Stimulated activated CD8-positive, alpha-beta memory T cell treated with anti-CD3 and anti-CD28 coated beads, Interleukin-7, amount 100 ng/mL, for 1 hour (primary cell): ENCODE measurements at places on chromosomes 3 and 15.

- no peak for DNase-seq
Observed at GRCh38 chr3:71579935-71580406, 3.6 kb downstream of the FOXP1 start.

DNA sequence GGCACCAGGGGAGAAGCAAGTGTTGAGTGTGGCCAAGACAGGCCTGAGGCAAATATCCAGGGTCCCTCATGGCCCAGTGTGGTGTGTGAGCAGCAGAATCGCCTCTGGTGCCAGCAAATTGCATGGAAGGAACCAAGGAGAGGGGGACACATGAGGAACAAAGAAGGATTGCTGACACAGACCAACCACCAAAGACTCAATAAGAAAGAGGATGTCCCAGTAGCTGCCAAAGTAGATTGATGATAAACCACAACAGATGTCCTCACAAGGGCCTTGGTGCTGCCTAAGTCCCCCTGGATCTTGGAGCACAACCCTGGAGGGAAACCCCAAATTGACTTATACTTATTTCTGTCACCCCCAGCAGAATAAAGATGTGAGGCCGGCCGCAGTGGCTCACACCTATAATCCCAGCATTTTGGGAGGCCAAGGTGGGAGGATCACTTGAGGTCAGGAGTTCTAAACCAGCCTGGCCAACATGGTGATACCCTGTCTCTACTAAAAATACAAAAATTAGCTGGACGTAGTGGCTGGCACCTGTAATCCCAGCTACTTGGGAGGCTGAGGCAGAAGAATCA, 10.6 kb downstream of the SRGAP3 start:
- DNase-seq = no peak

DNA sequence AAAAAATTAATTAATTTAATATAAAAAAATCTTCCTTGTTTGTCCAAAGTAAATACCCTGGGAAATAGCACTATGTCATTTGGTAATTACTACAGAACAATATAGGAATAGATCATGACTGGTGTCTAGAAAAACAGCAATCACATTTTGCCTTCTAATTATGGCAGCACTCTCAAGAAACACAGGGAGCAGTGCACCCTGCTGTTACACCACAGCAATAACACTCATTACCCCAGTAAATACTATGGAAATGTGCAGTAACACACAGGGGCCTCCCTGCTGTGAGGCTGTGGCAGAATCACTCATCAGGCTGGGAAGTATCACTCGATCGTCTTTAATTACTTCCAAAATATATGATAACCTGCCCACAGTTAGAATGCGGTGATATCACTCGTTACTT, 646.0 kb downstream of the TUSC7 start:
- DNase-seq = no peak

- no peak for DNase-seq
Observed at GRCh38 chr3:143267989-143268388, 148.4 kb downstream of the CHST2 start.

DNA sequence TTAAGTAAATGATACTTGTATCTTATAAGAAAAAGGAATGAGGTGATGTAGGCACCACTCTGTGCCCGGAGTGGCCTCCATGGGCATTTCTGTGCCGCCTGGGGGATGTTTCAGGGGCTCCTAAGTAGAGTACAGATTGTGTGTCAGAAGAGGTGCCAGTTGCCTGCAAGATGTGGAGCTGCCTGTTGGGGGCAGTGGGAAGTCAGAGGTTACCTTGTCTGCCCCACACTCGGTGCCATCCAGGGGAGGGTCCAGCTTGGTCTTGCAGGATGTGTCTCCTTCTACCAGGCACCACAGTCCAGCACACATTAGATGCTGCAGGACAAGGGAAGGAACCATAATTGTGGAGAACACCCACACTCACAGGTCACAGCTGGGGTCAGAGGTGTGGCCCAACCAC, 208.8 kb downstream of the ADAMTS17 start:
- no peak for DNase-seq

GRCh38 chr15:79769933-79770759, 126.7 kb downstream of the MTHFS start:
- no peak for DNase-seq

DNA sequence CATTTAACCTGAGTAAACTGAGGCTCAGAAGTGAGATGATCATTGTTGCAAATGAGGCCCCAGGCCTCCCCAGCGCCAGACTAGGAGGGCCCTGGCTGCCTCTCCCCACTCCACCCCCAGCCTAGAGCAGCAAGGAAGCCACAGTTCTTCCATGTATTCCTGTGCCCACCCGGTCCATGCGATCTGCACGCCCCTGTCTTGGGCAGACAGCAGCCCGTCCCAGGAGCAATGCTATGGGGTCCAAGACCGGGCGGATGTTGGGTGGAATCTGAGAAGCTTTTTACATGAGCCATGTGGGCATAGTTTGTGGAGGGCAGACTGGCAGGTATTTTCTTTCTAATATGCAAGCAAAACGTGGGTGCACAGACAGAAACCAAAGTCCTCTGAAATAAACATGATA, 15.1 kb downstream of the SH2D7 start:
- DNase-seq = no peak

GRCh38 chr15:46413799-46414198, 779.0 kb downstream of the SQOR start:
- no peak for DNase-seq

GRCh38 chr3:2823437-2824211, 286.6 kb downstream of the IL5RA start:
- no peak for DNase-seq

- DNase-seq = no peak
Observed at GRCh38 chr3:9536212-9536611, 17.4 kb downstream of the LHFPL4 start.

GRCh38 chr15:77081971-77082370, 11.1 kb upstream of the TSPAN3 start:
- no peak for DNase-seq

DNA sequence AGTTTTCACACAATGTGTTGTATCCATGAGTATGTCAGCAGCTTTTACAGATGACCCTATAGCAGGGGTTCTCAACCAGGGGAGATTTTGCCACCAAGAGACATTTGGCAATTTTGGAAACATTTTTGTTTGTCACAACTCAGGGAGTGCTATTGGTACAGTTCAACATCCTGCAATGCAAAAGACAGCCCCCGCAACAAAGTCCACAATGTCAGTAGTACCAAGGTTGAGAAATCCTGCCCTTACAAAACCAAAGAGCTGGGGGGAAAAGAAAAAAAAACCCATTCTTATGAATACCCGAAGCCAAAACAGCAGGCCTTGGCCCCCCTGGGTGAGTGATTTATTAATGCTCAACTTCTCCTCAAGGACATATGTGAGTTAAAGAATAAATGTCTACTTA, 99.1 kb downstream of the LARS2 start:
- DNase-seq = no peak

GRCh38 chr15:59150185-59150584, 45.2 kb downstream of the CCNB2 start:
- no peak for DNase-seq

DNA sequence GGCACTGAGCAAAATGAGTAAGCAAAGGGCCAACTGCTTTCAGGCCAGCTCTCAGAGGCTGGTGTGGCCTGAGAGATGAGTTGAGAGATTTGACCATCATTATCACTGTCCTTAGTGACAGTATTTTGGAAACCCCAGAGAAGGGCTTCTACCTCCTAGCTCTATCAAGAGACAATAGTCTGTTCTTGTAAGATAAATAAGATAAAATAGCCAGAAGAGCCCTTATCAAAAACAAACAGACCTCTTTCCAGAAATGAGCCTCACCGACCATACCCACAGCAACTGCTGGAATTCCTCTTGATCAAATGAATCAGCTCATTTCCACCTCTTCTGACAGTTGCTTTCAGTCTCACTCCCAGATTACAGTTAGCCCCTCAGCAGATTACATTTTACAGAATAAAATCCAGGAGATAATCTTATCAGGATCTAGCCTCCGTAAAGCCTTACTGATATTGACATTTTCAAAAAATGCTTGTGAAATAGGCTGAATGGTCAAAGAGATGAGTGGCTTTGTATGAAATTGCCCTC, 4.5 kb downstream of the HDC start:
- no peak for DNase-seq

- DNase-seq = no peak
Observed at GRCh38 chr3:42080453-42080872, 10.7 kb upstream of the TRAK1 start.

DNA sequence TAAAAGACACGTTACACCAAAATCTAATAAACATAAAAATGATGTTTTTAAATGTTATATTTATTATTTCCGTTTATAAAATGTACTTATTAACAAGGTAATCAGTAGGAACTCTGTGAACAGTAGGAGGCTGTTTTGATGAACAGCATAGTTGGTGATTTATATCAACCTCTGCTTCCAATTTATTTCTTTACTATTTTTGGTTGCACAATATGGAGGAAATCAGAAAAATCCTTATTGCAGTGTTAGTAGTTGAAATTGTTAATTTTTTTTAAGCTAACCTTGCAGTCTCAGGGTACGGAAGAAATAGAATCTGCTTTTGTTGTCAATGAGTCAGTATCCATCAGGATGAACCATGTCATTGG, 5.0 kb upstream of the SNX22 start:
- DNase-seq = no peak

- no peak for DNase-seq
Observed at GRCh38 chr3:12190832-12191231, 32.1 kb upstream of the TIMP4 start.

GRCh38 chr3:69740103-69741021, 1.1 kb downstream of the MITF start:
- no peak for DNase-seq

GRCh38 chr3:114447545-114447944, 153.7 kb downstream of the TIGIT start:
- no peak for DNase-seq

GRCh38 chr3:13135251-13135810, 62.1 kb upstream of the IQSEC1 start:
- DNase-seq = no peak

DNA sequence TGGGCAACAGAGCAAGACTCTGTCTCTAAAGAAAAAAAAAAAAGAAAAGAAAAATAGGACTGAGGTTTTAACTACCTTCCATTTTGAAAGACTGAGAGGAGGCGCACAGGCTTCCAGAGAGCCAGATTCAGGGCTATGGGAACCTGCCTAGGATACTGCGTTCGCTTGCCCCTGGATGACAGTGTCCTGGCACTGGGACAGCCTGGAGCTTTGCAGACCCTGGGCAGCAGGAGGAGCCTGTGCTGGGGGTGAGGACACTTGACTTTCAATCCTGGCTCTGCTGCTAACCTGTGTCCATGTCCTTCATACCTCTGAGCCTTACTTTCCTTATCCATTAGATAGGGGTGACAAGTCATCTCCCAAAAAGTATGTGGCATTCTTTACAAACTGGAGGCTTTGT, 31.2 kb downstream of the CD276 start:
- no peak for DNase-seq

GRCh38 chr15:42640109-42640508, 64.7 kb downstream of the STARD9 start:
- DNase-seq = no peak

DNA sequence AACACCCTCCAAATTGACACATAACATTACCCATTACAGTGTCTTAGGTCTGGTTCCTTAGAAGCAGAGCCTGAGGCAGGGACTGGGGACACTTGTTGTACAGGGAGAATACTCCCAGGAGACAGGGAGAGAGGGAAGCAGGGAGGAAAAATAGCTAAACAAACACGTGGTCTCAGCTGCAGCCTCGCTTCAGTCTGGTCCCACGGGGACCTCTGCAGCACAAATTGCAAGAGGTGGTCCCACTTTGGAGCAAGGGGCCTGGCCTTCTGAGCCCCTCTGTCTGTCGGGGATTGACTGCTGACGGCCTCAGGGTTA, 25.0 kb upstream of the PLA2G4D start:
- DNase-seq = no peak

DNA sequence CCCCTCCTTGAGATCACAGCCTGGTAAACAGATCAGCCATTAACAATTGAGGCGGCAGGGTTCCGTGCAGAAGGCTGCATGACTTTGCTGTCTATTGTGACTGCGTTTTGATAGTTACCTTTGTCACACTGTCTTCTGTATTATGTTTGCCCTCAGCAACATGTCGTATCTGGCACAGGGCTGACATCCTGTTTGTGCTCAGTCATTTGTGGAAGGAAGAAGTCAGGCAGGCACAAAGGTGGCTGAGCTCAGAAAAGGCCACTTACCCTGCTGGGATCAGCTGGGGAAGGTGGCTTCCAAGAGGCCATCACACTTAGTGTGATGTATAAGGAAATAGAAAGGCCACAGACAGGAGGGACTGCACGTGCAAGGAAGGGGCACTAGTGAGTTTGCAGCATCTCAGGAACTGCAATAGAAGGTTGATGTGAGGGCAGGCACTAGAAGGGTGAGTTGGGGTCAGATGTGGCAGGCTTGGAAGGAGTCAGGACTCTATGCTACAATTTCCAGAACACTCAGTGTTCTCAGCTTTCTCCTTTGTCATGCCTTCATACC, 13.4 kb downstream of the PML start:
- DNase-seq = no peak

DNA sequence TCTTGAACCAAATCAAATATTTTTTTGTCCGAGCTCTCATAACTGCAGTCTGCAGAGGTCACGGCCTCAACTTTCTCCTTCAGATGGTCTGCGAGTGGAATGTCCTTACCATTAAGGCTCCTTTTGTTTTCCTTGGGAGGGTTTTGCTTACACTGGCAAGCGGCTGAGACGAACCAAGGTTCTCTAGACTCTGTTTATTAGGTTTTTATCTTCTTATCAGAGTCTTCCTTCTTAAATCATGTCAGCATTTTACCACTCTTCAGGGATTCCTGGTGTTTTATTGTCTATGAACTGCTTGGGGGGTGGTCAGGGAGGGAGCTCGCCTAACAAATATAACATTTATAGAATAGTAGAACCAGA, 773.7 kb upstream of the NR2F2 start:
- DNase-seq = no peak
